ENCODE measurements at places on chromosomes 7 and 10.

DNA sequence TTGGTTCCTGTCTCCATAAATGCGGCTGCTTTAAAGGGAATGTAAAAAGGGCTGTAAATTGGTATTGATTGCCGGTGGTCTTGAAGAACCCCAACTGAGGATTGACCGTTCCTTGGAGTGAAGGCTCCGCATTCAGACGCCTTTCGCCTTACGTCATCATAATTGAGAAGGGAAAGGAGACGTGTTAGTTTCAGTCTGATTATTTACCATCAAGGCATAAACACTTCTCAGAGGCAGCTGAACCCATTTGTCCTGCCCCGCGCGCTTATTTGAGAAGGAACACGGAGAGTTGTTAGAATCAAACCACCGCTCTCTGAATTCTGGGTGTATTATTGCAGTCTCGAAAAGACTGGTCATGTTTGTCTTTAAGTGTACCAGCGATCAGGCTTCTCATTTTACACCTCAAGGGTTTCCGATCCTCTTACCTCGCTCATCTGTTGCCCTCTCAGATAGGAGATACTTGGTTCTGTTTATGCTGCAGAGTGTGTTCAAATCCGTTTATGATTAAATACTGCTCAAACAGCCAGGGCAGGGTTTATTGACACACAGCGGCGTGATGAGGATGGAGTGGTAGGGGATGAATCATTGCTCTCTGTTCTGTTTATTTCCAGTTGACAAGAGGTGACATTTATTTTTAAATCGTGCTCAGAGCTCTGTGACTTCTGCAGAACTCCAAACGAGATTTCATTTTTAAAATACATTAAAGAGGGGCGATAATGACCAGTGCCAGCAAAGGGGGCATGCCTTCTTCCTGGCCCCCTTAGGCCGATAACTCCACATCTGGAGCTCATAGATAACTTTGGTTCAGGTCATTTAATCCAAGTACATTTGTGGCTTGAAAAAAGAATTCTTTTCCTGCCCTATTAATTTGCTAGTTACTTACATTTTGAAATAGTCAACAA, 30.4 kb downstream of the FOXK1 start:
- DNase-seq, result no peak

GRCh38 chr10:128211953-128212727, 85.9 kb upstream of the MKI67 start:
- DNase-seq, result no peak

GRCh38 chr7:99786726-99787335, 2.8 kb upstream of the CYP3A4 start:
- DNase-seq, result no peak

DNA sequence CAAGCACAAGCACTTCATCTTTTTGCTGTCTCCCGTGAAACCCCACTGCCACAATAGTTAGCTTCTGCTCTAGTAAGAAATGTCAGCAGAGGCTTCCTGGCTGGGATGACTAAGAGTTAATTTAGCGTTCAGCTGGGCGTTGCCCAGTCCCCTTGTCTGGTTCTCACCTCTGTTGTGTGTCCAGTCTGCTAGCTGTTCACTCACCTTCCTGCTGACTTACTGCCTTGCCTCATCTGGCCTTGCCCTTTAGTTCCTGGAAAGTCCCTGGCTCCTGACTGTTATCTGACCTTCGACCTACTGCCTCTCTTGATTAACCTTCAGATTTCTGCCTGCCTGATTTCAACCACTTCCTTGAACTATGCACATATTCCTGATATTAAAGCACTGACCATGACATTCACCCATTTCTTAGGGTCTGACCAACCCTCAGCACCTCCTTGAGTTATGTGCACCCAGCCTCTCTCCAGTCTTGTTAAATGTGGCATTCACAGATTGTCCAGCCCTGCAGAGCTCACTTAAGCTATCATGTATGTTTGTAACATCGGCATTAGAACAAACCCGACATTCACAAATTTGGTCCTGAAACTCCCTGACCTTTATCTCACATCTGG, 30.3 kb downstream of the C7orf33 start:
- no peak for DNase-seq

DNA sequence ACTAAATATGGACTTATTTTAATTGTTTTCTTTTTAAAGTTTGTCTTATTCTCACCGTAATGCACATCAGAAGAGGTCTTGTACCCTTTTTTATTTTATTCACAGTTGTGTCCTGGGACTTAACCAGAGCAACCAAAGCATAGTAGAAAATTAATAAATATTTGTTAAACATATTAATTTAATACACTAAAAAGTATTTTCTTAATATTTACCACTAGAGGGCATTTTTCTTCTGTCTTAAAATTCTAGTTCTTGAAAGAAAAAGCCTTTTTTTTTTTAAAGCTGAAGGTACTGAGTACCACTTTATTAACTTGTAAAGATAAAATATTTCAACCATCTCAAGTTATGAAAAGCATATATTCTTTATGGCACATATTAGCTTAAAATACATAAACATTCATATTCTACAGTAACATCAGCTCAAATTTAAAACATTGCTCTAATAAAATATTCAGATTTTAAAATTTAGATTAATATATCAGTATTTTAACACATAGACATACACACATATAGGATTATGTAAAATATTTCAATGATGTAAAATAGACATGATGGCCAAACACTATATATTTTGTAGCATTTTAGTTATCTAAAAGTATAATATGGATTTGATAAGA, 260.4 kb downstream of the SEMA3A start:
- DNase-seq, result no peak

GRCh38 chr7:129828989-129829736, 123.6 kb downstream of the UBE2H start:
- no peak for DNase-seq

DNA sequence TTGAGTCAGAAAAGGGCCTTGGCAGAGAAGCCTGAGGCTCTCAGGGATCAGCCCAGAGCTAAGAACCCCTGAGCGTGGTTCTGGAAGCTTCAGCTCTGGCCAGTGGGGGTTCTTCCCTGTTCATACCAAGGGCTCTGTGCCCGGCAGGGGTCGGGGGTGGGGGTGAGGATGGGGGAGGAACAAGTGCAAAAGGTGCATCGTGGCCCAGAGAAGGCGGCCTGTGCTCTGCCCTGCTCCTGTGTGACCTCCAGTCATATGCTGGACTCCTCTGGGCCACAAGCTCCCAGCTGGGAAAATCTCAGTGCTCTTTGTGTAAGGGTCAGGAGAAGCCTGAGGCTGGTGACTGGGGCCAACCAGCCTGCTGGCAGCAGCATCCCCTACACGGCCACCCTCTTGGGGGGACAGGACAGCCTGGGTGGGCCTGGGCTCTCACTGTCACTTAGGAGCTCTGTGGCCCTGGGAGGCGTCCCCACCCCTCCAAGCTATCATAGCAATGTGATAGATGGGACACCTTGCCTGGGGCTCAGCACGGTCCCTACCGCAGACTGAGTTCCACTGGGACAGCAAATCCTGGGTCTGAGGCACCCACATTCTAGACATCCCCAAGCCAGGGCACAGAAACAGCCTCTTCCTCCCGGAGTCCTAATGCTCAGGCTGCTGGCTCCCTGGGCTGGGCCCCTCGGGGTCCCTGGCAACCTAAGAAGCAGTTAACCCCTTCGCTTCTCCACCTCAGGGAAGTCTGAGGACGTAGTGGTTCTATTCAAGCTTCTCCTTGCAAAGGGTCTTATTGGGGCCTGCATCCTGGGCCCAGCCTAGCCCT, 2.5 kb downstream of the MMRN2 start:
- DNase-seq, result no peak

- no peak for DNase-seq
Measured at GRCh38 chr10:79049931-79050895, 18.6 kb upstream of the ZMIZ1 start.
